ENCODE measurements at places on chromosomes 1 and 21.

DNA sequence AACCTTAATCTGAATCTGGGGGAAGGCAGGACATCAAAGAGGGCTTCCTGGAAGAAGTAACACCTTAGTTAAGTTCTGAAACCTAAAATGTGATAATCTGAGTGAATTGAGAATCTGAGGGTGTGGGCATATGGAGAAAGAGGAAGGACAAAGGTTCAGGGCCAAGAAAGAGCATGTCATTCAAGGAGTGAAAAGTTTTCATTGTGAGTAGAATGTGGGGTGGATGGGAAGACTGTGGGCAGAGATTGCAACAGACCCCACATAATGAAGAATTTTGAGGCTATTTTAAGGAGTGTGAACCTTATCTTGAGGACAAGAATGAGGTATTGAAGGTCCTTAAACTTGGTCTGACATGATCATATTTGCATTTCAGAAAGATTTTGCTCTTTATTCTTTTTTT is 227.2 kb downstream of the PTGER3 start:
- no peak for DNase-seq

DNA sequence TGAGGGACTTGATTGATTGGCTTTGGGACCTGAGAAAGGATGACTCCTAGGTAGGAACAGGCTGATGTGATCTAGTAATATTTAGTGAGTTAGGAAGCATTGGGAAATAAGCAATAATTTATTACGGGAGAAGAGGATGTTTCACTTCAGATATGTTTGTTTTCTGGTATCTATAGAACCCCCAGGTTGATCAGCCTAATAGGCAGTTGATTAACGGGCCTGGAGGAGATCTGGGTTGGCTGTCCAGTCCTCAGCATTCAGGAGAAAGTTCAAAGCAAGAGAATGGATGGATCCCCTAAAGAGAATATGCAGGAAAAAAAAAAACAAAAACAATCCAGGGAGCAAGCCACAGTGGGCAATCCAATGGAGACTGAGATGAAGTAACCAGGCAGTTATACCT is 48.2 kb upstream of the AKT3 start:
- no peak for DNase-seq

DNA sequence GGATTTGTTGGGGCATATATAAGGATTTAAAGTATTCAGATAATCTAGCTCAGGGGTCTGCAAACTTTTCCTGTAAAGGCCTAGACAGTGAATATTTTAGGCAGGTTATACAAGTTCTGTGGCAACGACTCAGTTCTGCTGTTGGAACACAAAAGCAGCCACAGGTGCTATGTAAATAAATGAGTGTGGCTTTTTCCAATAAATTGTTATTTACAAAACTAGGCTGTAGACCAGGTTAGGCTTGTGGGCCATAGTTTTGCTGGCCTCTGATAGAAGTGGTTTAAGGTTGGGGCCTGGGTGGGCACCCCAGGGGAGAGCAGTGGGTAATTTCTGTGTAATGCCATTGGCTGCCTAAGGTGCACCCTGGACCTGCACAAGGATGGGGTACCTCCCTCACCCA is 16.9 kb upstream of the IGFN1 start:
- DNase-seq, result no peak

GRCh38 chr1:57468641-57469523 is 45.0 kb upstream of the DAB1 start:
- DNase-seq, result peak; percentile 16

DNA sequence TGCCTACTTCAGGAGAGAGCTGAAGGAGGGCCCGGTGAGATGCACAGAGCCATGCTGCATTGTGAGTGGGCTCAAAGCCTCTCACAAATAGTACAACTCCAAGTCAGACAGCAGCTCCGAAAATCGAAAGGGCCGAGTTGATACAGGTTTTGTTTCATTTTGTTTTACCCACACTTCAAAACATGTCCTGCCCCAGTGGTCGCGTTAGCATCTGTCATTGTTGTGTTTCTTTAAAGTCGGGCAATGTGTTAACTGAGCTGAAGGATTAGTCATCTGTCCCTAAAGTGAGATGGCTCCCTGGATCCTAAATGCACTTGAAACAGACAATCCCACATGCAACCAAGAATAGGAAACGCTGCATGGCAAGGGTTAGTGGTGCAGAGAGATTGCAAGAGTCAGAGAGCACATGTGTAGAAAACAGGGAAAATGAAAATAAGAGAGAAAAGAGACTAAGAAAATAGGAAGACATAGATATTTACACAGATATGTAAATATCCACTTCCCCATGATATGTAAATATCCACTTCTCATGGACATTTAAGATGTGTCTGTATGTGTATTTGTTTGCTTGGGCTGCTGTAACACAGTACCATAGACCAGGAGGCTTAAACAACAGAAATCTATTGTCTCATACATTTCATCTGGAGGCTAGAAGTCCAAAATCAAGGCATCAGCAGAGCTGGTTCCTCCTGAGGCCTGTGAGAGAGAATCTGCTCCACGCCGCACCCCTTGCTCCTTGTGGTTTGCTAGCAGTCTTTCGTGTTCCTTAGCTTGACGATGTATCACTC is 131.4 kb upstream of the RAB4A start:
- DNase-seq, result no peak

- DNase-seq, result no peak
These were observed 120.6 kb downstream of the LYPLAL1 start for GRCh38 chr1:219294251-219294650.

GRCh38 chr1:209611771-209612570 is 28.5 kb downstream of the CAMK1G start:
- DNase-seq, result no peak

GRCh38 chr21:36694593-36695282 is 4.2 kb upstream of the SIM2 start:
- DNase-seq, result no peak

GRCh38 chr1:215824245-215824644 is 257.1 kb downstream of the KCTD3 start:
- no peak for DNase-seq

- DNase-seq, result no peak
These were observed 24.2 kb upstream of the CTTNBP2NL start for GRCh38 chr1:112371775-112372174.

DNA sequence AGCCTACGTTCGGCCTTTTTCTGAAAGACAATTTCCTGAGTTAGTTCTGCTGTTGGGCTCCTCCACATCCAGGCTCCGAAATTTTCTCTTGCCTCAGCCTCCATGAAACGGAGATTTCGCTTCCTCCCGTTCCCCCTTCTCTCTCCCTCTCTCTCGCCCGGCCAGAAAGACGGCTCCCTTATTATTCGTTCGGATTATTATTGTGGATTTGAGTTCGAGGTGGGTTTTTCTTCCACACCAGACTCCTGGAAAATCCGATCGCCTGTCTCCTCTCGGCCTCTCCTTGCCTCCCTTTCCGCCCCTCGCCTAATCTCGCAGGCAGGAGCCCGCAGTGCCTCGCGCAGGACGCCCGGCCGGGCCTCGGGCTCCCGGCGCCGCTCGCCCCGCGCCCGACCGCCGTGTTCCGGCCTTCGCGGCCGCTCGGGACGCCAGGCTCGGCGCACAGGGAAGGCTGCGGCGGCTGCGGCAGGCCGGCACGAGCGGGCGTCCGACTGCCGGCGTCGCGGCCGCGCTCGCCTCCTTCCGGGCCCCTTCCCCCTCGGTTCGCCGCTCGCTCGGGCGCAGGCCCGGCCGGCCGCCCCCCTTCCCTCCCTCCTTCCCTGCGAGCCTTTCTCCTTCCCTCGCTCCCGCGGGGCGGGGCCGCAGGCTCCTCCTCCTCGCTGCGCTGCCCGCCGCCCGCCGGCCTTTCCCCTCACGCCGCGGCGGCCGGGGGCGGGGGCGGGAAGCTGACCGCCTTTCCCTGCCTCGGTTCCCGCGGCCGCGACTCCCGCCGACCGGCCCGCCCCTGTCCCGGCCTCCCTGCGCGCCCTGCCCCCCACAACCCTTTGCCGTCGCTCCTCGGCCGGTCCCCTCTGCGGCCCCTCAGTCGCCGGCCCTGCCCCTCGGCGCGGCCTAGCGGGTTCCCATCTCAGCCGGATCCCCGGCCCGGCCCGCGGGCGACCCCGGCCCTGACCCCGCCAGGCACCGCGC is at the start of gene ARHGEF11:
TSS of gene ARHGEF11 (minus strand) at position 493 of the 969 bp plus-strand sequence. CDS start 1,412 bp downstream, outside the sequence.
- peak; percentile 80 for DNase-seq

DNA sequence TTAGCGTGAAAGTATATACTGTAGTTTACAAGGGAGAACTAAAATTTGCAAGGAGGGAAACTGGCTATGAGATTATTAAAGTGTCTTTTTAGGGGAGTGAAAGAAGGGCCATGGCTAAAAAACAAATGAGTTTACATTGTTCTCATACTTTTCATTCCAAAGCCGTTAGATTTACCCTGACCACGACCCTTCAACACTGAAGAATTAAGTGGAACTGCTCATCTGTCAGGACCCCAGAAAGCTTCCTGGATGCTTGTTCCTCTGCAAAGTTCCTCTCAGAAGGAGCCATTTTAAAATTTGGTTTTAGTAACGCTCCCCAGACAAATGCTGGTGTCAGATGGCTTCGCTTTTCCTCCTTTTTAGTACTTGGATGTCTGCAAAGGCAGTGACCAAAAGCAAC is 82.7 kb upstream of the ZBTB18 start:
- DNase-seq, result no peak

- DNase-seq, result no peak
These were observed 69.0 kb downstream of the DHRS3 start for GRCh38 chr1:12548973-12549459.

DNA sequence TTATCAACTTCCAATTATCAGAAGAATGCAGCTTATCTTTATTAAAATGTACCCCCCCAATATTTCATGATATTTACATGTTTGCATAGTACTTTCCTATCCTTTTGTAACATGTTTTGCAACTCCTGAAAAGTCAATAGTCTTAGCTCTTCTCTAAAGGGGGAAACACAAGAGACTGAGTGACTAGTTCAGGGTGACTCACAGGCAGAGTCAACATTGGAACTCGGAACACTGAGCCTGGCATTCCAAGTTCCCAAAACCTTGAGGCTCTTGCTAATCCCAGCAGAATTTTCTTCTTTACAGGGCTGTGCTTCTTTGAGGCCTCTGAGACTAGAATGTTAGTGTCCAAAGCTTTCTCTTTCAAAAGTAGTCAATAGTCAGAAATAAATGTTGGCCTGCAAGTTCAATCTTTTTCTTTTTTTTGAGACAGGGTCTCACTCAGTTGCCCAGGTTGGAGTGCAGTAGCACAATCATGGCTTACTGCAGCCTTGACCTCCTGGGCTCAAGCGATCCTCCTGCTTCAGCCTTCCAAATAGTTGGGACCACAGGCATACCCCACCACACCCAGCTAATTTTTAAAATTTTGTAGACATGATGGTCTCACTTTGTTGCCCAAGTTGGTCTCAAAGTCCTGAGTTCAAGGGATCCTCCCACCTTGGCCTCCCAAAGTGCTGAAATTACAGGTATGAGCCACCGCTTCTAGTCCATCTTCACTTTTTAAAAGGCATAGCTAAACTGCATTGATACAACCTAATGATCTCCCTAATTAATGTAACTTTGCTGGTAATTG is 37.5 kb downstream of the ZNF281 start:
- DNase-seq, result no peak

DNA sequence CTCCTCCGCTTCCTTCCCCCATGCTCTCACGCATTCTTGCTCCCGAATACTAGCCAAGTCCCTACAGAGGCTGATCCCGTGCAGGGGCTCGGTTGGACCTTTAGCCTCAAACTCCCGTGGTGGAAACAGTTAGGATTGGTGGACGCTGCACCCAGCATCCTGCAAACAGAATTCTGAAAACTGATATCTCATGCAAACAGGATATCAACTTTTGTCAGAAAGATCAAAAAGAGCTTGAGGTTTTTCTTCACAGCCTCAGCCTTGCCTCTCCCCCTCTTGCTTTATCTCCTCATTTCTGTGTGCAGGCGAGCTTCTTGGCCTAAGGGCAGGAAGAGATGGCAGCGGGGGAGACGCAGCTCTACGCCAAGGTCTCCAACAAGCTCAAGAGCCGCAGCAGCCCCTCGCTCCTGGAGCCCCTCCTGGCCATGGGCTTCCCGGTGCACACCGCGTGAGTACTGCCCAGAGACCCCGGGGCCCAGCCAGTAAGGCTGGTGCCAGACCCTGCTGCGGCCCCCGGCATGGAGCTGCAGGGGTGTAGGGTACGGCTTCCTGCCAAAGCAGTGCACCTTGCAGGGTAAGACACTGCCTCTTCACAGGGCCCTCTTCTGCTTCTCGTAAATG is at the start of gene UBASH3A:
TSS of gene UBASH3A (plus strand) at position 292 of the 621 bp plus-strand sequence. CDS start at position 336, 44 bp downstream.
- DNase-seq, result no peak

GRCh38 chr1:50197216-50197615 is 88.5 kb downstream of the ELAVL4 start:
- DNase-seq, result no peak

DNA sequence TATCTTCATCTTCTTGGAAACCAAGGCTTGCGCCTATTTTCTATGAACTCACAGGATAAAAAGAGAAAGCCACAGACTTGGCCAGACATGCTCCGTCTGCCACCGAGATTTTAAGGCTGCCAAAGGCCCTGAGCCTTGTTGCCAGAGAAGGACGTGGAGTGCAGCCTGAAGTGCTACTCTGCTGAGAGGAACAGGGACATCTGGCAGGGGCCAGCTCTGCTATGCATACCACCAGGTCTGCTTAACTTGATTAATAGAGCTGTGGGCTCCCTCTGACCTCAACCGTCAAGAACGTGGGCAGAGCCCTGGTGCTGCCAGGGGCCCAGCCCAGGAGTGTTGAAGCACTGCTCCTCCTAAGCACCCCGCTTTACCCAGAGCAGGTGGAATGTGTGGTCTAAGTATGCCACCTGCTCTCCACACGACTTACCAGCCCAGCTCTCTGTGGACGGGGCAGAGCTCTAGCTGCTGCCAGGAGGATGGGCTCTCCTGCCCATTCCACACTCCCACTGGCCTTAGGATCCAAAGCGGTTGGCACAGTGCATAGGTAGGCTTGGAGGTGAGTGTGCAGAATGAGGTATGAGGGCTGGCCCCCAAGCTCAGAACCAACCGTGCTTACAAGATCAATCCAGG is 10.6 kb downstream of the HCRTR1 start:
- no peak for DNase-seq

DNA sequence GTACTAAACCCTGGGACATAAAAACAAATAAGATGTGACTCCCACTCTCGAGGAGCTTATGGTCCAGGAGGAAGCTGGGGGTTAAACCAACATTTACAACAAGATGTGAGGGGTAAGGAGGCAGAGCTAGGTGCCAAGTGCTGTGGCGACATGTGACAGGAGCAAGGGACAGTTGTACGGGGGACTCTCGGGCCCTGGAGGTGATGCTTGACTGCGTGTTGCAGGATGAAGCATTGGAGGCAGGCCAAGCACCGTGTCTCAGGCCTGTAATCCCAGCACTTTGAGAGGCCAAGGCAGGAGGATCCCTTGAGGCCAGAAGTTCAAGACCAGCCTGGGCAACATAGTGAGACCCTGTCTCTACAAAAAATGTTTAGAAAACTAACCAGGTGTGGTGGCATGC is 36.8 kb downstream of the ATP5PO start:
- DNase-seq, result no peak

DNA sequence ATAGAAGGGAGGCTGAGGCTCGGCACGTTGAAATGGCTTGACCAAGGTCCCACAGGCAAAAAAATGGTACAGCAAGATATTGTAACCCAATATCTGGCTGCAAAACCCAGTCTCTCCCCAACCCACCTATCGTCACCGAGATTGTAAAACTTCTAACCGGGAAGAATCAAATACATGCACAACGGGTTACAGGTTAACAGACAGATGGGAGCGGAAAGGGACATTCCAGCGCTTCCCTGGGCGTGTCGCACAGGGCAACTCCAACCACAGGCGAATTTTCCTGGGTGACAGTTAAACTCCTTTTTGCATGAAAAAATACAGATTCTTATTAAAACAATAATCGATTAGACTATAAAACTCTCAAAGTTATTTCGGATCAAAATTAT is 31.8 kb upstream of the JUN start:
- no peak for DNase-seq

- DNase-seq, result no peak
These were observed 113.5 kb downstream of the PRDM2 start for GRCh38 chr1:13813398-13814012.

GRCh38 chr1:22557341-22557950 is 5.8 kb upstream of the EPHA8 start:
- DNase-seq, result no peak

Measured in forelimb muscle (tissue), 1 donor.